ENCODE measurements at places on chromosomes 13 and 19. TPM values are rescaled to one million over a fixed set of nuclear protein-coding genes. Genes with fewer than 3 reads are reported as not detected.

MYBPC2 gene
- not detected for total RNA-seq

DIAPH3 gene
- total RNA-seq: 7.5 TPM

DNA sequence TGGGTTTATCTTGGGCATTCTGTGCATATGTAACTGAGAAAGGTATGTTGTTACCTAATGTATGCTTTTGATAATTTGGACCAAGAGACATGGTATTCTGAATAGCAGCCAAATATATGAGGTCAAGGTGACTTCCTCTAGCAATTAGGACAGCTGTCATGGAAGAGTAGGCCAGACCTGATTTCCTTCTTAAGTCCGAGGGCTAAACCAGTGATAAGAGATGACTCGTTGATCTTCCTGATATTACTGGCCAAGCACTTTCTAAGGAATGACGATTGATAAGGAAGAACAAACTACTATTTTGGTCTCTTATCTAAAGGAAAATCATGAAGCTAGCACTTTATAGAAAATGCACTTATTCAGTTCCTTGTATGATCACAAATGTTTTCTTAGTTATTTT lies 42.7 kb downstream of the ARHGAP35 start:
- H3K27me3 ChIP-seq: no peaks in the 10 kb centered on the region
- no peak overlapping the region for H3K27ac ChIP-seq
- peaks cover 4% of the 10 kb centered on the region for H3K4me1 ChIP-seq

DNA sequence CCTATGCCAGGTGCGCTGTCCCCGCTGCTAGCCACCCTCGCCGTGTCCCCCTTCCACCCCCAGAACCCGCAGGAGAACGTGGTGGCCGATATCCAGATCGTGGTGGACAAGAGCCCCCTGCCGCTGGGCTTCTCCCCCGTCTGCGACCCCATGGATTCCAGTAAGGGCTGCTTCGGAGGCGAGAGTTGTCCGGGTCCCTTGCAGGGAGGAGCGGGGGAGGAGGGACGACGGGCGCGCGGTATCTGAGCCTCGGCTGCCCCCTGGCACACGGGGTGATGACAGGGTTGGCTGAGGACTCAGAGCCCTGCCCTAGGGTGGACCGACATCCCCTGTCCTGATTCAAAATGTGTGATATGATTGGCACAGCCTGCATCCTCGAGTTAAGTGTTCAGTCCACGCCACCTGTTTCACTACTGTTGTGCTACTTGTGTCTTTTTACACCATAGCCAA lies 653 bp downstream of the MVB12A start:
- peak overlapping the region; percentile 29 for H3K4me3 ChIP-seq
- no peaks in the 10 kb centered on the region for H3K4me1 ChIP-seq
- no peak overlapping the region for H3K27ac ChIP-seq
- H3K36me3 ChIP-seq: no peaks in the 10 kb centered on the region
- no peaks in the 10 kb centered on the region for H3K27me3 ChIP-seq

DNA sequence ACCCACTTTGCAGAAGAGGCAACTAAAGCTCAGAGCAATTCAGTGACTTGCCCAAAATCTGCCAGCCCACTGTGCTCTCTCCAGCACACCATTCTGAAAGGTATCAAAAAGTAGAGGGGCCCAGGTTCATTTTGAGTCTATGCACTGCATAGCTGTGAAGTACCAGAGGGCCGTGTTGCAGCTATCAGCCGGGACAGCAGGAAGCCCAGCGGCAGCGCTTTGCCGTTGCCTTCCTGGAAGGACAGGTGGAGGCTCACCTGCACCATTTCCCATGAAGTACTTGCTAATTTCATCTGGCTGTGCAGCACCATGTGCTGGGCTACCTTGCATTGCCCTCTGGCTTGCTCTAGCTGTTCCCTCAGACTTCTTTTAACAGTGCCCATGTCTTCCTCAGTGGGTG lies 2.7 kb upstream of the SERPINE3 start:
- no peaks in the 10 kb centered on the region for H3K27me3 ChIP-seq
- no peak overlapping the region for H3K27ac ChIP-seq
- no peak overlapping the region for H3K4me3 ChIP-seq

DNA sequence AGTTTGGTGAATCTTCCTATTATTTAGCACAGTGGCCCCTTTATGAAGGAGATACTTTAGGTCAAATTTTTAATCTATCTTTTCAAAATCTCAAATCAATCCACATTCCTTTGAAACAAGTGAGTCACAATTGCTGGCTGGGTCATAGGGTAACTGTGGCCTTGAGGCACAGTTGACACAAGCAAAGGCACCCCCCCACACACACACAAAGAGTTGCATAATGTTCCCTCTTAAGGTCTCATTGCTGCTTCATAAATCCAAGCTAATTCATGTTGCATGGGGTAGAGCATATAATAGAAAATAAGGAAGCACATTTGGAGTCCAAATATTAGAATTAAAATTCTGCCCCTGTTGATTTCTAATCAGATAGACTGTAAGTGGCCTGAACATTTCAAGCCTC lies 171.5 kb downstream of the DLEU7 start:
- no peaks in the 10 kb centered on the region for H3K36me3 ChIP-seq
- no peak overlapping the region for H3K4me3 ChIP-seq
- DNase-seq: no peak
- no peak overlapping the region for H3K27ac ChIP-seq
- H3K4me1 ChIP-seq: no peaks in the 10 kb centered on the region

SLITRK5 gene
- 0.32 TPM for total RNA-seq

TEKTIP1 gene
- 2.4 TPM for total RNA-seq

PRKCG gene
- total RNA-seq: not detected

GRCh38 chr19:7349961-7350711 lies 1.4 kb downstream of the ARHGEF18 start:
- no peak overlapping the region for H3K27ac ChIP-seq
- no peaks in the 10 kb centered on the region for H3K36me3 ChIP-seq
- DNase-seq: peak; percentile 66
- no peaks in the 10 kb centered on the region for H3K4me1 ChIP-seq

DNA sequence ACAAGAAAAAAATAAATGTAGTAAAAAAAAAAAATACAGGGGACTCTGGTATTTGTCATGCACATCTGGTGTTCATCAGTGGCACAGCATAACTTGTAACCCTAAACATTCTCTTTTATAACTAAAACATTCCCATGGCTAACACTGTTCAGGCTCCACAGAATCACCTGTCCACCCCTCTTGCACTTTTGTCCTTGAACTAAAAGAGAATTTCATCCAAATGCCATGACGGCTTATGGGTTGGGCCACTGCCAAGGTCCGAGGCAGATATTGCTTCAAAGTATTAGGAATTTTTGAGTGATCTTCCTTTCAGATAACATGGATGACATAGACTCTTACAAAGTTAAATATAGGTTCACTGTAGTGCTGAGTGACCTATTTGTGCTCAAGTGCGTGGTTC lies 25.7 kb upstream of the SERP2 start:
- no peaks in the 10 kb centered on the region for H3K36me3 ChIP-seq
- no peak for DNase-seq
- H3K27ac ChIP-seq: no peak overlapping the region
- no peak overlapping the region for H3K4me3 ChIP-seq
- H3K4me1 ChIP-seq: no peaks in the 10 kb centered on the region
- H3K27me3 ChIP-seq: no peaks in the 10 kb centered on the region

SYMPK gene
- 52.0 TPM for total RNA-seq

DNA sequence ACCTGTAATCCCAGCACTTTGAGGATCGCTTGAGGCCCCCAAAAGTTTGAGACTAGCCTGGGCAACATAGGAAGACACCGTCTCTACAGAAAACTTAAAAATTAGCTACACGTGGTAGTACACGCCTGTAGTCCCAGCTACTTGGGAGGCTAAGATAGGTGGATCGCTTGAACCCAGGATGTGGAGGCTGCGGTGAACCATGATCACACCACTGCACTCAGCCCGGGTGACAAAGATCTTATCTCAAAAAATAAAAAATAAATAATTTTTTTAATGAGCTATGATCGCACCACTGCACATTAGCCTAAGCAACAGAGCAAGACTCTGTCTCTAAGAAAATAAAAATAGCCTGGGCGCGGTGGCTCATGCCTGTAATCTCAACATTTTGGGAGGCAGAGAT lies 6.6 kb downstream of the RCBTB2 start:
- no peaks in the 10 kb centered on the region for H3K36me3 ChIP-seq
- no peaks in the 10 kb centered on the region for H3K4me1 ChIP-seq
- H3K27ac ChIP-seq: no peak overlapping the region
- no peaks in the 10 kb centered on the region for H3K27me3 ChIP-seq
- no peak for DNase-seq

GRCh38 chr13:111917901-111918300 lies 149.0 kb upstream of the SOX1 start:
- H3K36me3 ChIP-seq: no peaks in the 10 kb centered on the region
- no peak overlapping the region for H3K27ac ChIP-seq
- no peak overlapping the region for H3K4me3 ChIP-seq
- H3K27me3 ChIP-seq: no peaks in the 10 kb centered on the region

PROZ gene
- total RNA-seq: not detected

UNC13A gene
- 2.4 TPM for total RNA-seq

DNA sequence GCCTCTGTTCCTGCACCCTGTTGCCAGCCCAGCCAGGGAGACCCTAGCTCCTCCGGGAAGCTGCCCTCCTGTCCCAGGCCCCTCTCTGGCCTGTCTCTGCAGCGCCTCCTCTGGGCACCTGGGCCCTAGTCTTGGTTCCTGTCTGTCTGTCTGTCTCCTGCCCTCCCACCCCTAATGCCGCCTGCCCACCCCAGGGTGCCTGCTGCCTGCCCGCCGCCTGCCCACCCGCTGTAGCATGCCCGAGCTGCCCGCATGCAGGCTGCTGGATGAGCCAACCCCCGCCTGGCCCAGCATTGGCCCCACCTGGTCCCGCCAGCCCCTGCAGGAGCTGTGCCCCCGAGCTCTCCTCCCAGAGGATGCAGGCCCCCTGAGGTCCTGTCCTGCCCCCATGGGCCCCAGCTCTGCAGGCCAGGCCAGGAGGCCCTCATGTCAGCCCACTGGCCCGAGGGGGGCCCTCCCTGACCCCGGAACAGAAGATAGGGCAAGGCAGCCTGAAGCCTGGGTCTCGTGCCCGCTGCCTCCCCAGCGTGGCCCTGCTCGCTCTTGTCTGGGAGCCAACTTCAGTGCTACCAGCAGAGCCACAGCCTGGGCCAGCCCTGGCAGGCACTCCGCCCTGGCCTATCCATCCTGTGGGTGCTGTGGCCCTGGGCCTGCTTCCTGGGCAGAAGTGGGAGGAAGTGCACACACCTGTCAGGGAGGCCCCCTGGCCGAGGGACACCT lies 5.2 kb downstream of the MAP2K7 start:
- no peak overlapping the region for H3K4me3 ChIP-seq
- H3K27ac ChIP-seq: no peak overlapping the region
- no peaks in the 10 kb centered on the region for H3K36me3 ChIP-seq
- H3K4me1 ChIP-seq: no peaks in the 10 kb centered on the region
- peak; percentile 48 for DNase-seq
- H3K27me3 ChIP-seq: no peaks in the 10 kb centered on the region

- H3K27ac ChIP-seq: peak overlapping the region; percentile 59
- H3K27me3 ChIP-seq: no peaks in the 10 kb centered on the region
- DNase-seq: no peak
- no peak overlapping the region for H3K4me3 ChIP-seq
- peaks cover 13% of the 10 kb centered on the region for H3K4me1 ChIP-seq
- H3K36me3 ChIP-seq: no peaks in the 10 kb centered on the region
Measured at GRCh38 chr19:46863818-46864629, 3.2 kb downstream of the ARHGAP35 start.

DNA sequence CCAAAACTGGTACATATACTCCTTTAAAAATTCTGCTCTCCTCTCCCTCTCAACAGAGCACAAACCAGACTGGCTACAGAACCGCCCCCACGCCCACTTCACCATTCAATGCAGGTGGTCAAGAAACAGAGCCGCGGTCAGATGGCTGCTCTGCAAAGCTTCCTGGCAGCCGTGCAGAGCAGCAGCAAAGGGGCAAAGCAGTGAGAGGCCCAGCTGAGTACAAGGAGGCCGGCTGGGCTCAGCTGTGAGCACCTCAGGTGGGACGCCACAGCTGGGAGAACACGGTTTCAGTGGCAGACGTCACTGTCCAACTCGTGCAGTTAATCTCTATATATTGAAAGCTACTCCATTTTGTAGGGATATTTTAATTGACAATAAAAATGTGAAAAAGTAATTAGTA lies 8.3 kb downstream of the GRTP1 start:
- no peak overlapping the region for H3K27ac ChIP-seq
- DNase-seq: no peak
- H3K27me3 ChIP-seq: no peaks in the 10 kb centered on the region
- no peak overlapping the region for H3K4me3 ChIP-seq
- no peaks in the 10 kb centered on the region for H3K4me1 ChIP-seq
- H3K36me3 ChIP-seq: no peaks in the 10 kb centered on the region

CEACAM21 gene
- total RNA-seq: 3.1 TPM

GRCh38 chr19:33394006-33394722 lies 20.7 kb downstream of the CEBPG start:
- no peak overlapping the region for H3K4me3 ChIP-seq
- no peaks in the 10 kb centered on the region for H3K36me3 ChIP-seq
- no peaks in the 10 kb centered on the region for H3K27me3 ChIP-seq
- no peaks in the 10 kb centered on the region for H3K4me1 ChIP-seq

GRCh38 chr13:45416516-45417128 lies 1.6 kb downstream of the SLC25A30 start:
- no peak overlapping the region for H3K27ac ChIP-seq
- peak overlapping the region; percentile 71 for H3K4me3 ChIP-seq
- DNase-seq: no peak
- H3K36me3 ChIP-seq: no peaks in the 10 kb centered on the region

DNA sequence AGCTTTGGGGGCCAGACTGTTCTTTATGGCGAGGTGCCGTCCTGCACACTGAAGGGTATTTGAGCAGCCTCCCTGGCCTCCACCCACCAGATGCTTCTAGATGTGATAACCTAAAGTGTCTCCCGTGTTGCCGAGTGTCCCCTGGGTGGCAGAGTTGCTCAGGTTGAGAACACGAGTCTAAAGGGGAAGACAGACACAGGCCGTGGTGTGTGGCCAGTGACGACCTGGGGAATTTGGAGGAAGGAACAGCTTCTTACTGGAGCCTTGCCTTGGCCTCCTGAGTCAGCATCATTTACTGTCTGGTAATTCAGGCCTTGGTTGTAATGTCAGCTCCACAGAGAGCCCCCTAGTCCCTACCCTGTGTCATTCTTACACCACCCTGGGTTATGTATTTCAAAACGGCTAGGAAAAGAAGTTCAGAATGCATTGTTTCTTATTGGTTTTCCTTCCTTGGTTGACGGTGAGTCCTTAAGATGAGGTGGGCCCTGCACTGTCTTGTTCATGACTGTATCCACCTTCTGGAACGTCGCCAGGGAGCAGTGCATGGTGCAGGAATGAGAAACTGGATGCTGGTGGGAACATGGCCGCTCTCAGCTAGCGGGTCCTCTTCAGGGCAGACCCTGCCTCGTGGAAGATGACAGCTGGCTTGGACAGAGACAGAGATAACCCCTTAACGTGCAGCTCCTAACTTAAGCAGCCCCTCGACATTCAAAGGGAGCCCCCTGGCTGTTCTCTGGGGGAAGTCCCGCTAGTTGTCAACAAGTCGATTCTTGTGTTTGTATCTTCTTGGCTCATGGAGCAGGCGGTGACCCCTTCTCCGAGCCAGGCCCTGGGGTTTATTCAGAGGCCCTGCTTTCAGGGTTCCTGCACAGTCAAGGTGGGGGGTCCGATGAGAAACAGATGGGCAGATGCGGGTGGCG lies 7.2 kb downstream of the SIN3B start:
- H3K27ac ChIP-seq: no peak overlapping the region
- H3K27me3 ChIP-seq: no peaks in the 10 kb centered on the region
- peak; percentile 71 for DNase-seq
- no peak overlapping the region for H3K4me3 ChIP-seq
- H3K4me1 ChIP-seq: no peaks in the 10 kb centered on the region
- peaks cover 2% of the 10 kb centered on the region for H3K36me3 ChIP-seq

Data from aorta (tissue), 5 donors.